ENCODE measurements at places on chromosomes 3 and 15.

- no peak for DNase-seq
Observed at GRCh38 chr3:130973406-130973805, 53.2 kb downstream of the ASTE1 start.

DNA sequence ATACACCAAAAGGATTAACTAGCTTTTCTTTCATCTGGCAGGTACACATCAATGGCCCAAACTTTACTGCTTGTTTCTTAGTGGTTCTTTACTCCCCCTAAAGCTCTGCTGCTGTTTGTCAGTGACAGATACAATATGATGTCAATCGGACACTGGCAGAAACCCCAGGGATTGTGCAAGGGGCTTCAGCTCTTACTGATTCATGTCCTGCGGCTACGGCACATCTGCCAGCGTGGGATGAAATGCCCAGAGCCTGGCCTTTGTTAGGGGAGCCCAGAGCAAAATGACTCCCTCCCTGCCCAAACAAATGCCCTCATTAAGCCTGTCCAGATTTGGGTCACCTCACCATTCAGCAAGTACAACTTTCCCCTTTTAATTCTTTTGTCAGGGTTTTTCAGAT, 28.3 kb downstream of the SRP14 start:
- no peak for DNase-seq

DNA sequence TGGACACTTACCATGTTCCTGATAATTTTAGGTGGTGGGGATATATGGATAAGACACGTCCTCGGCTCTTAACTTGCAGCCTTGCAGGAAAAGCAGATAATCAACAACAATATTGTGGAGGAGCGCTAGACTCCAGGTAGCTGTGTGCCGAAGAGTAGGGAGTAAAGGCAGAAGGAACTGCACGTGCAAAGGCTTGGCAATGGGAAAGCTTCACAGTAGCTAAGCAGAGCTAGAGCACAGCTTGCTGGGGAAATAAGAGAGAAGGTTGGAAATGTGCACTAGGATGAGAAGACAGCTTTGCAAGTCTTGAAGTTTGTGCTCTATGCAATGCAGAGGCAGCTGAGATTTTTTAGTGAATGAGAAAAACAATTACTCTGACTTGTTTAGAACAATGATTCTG, 12.4 kb downstream of the PSMA4 start:
- DNase-seq = no peak

DNA sequence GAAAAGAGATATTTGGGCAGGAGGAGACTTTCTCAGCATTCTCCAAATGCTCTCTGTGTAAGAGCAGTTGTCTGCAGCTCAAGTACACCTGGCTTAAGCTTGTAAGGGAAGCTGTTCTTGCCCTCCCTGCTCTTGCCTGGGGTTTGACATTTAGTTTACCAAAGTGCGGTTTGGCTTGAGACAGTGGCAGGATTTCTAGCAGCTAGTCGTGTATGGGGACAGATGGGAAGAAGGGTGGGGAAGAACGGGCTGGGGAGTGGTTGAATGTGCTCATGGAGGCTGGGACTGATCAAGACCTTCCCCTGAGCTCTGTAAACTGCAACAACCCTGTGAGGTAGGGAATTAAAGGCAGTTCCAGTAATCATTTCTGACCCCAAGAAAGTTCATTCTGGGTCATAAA, 39.8 kb downstream of the SQOR start:
- peak; percentile 5 for DNase-seq

DNA sequence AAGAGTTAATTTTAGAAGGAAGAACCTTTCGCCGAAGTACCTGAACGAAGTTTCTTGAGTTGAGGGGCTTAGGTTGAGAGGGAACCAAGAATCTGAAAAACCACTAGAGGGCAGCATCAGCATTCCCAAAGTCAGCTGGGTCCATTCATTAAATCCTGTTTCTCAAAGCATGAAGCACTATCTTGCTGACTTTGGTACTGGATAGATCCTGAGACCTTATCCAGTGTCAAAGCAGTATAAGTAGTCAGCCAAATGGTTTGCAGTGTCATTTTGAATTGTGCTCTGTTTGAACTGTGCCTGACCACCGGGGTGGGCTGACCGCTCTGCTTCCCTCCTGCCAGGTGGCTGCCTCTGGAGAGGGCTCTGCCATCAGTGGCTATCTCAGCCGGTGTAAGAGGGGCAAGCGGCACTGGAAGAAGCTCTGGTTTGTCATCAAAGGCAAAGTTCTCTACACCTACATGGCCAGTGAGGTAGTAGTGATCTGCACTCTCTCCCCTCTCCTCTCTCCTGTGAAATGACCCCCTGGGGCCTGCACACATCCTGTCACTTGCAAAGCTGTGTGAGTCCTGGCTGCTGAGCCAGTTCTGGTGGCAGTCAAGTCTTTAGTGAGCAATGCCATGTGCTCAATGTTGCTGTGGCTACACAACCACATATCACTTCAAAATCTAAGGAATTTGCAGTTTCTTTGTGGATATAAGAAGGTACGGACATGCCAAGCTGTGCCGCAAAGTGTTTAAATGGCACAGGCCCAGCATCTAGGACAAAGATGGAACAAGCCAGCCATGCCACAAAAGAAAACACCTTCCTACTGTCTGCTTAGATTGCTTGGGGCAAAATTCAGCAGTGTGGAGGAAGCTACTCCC, 21.4 kb upstream of the NR2C2 start:
- DNase-seq = peak; percentile 84

DNA sequence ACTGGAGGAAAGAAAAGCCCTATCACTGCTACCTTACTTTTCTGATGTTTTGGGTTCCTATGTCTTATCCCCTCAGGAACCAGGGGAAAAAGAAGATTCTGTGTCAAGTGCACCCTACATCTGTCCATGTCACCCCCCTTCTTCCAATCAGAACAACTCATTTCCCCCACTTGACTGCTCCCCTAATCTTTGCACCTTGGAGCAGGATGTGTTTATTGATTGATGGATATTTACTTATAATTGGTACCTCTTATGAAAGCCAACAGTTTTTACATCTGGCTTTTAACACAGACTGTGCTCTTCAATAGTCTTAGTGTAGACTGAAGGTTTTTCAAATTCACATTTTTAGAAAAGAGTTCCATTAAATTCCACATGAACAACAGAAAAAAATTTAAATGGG, 33.3 kb downstream of the LIPC start:
- no peak for DNase-seq

DNA sequence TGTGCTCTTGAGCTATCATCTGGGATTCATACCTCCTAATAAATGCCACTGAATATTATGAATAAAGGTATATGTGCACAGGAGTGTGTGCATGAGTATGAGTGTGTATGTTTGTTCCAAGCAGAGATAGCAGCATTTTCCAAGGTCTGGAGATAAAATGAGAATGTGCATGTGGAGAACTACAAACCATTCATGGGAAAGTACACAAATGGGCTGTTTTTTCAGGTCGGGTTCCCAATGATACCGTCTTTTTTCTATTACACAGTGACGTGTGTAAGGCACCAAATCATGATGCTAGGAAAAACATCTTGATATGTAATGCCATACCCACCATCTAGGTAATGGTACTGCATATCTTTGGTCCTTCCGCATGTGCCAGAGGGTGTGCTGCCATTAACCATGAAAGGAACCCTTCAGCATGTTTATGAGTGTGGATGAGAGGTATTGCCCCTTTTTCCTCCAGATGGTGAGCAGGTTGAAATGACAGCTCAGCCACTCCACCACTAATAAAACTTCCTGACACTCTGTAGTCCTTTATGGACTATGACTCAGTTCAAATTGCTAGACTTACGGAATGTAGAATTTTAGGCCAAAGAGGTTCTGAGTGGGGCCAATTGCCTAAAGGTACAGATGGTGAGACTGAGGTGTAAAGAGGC, 36.4 kb upstream of the COPB2 start:
- no peak for DNase-seq

- no peak for DNase-seq
Observed at GRCh38 chr3:108130236-108130635, 39.4 kb upstream of the CD47 start.

GRCh38 chr15:80819001-80819400, 39.8 kb downstream of the CEMIP start:
- no peak for DNase-seq

DNA sequence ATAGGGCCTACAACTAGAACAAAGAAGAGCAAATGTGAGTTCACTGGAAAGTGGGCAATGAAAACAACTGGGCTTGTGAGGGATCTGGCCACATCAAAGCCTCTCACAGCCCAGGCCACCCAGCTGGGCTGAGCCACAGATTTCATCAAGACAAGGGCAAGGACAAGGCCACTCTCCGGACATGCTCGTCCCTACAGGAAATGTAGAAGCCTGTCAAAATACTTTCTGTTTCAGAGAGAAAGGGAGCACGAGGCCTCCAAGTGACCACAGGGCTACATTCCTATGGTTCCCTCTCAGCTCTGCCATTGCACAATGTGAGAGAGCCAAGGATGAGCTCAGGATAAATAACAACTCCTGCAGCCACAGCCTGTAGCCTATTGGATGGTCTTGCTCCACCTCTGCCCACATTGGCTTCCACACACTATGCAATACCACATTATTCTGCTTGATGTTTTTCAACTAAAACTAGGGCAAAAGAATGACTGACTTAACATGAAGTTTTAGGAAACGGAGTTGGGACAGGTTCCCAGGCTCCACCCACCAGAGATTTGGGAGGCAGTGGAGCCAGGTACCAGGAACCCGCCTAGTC, 12.1 kb downstream of the TBC1D2B start:
- no peak for DNase-seq

DNA sequence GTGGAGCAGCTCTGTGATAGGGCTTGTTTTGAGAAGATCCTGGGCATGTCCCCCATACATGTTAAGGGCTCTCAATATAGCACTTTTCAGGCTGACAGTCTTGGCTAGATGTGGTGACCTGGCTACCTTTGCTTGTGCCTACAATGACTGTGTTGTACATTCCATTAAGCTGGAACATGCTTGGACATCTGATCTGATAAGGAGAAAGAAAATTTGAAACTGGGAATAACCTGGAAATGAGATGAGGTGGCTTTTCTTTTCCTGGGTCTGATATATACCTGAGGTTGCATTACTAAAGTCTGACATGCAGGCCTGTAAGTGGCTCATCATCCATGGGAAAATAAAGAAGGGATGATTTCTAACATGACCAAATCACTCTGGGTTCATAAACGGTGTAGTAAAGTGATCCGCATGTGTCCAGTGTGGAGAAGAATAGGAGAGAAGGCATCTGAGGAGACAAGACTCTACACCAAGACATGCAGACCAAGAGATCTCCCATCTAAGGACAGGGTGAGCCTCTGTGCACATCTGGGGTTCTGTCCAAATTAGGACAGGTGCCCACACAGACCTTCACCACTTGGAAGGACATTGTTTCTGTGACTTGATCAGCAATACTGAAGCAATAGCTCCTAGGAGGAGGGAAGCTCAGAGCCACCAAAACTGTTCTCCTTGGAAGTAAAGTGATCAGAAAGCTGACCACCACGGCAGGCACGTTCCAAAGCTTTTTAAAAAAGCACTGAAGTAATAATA, 62.0 kb downstream of the KLHL6 start:
- no peak for DNase-seq

GRCh38 chr3:71984843-71985613, 200.1 kb upstream of the PROK2 start:
- no peak for DNase-seq

DNA sequence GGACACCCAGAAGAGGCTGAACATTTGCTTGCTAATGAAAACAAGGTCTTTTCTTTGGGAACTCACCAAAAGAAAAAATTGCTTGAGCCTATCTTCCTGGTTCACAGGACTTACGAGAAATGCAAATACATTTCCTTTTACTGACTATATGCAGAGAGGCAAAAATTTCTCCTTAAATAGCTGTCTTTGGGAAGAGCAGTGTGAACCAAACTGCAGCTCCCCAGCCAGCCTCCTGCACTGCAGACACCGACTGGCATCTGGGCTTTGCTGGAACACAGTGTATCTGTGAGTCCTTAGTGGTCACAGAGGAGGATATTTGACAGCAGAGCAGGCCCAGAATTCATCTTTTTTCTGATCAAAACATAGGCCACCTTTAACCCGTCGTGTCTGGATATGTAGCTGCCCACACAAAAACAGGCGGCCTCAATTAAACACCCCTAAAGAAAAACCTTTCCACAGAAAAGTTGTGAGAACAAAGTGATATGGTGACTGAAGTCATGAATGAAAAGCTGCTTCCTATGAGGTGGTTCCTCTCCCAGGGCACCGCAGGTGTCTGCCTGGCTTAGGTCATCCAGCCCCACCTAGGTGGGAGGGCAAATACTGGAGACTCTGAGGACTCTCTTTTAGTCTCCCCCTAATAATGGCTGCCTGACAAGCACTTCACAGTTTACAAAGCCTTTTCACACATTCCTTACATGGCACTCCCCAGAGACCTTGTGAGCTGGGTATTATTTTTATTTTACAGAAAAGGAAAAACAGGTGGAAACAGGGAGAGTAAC, 46.1 kb upstream of the TMEM158 start:
- no peak for DNase-seq

GRCh38 chr3:34305266-34305665, 506.8 kb downstream of the PDCD6IP start:
- DNase-seq = no peak

DNA sequence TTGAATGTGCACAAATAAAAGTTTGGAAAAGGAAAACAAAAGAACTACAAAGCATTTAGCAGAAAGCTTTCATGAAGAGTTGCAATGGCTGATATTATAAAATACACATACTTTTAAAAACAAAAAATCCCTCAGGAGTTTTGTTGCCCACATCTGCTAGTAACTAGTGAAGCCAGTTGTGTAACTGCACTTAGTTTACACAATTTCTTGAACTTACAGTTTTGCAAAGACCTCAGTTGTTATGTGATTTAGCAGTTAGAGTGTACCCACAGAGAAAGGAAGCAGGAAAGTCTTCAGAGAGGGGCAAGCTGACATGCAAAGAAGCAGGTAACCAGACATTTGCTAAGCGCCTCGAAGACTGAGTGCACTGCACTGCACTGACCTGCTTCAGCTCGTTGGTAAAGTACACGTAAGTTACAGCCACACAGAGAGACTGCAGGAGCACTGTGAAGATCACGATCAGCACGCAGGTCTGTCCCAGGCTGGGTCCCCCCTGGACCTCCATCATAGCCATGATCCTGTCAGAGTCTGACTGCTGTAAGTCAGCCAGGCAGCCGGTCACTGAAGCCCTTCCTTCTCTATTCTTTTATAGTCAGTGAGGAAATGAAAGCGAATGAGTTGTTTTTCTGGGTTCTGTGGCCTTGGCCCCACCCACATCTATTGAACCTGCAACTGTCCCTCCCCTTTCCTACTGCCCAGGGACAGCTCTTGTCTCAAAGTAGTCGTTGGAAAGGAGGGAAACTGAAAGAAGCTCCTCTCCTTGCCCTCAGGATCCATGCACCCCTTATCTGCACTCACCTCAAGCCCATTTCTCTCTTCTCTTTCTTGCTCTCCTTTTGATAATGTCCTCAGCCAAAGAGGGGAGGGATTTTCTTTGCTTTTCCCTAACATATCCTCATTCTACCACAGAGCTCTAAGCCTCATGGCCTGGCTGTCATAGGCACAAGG, at the start of gene TNFSF10:
TSS of gene TNFSF10 (minus strand) at position 560 of the 948 bp plus-strand sequence. CDS start at position 514, 46 bp downstream.
- peak; percentile 38 for DNase-seq

GRCh38 chr3:45225465-45226205, 452 bp downstream of the TMEM158 start:
- peak; percentile 56 for DNase-seq
